ENCODE measurements at places on chromosomes 6 and 20. TPM values are rescaled to one million over a fixed set of nuclear protein-coding genes. Genes with fewer than 3 reads are reported as not detected.

DNA sequence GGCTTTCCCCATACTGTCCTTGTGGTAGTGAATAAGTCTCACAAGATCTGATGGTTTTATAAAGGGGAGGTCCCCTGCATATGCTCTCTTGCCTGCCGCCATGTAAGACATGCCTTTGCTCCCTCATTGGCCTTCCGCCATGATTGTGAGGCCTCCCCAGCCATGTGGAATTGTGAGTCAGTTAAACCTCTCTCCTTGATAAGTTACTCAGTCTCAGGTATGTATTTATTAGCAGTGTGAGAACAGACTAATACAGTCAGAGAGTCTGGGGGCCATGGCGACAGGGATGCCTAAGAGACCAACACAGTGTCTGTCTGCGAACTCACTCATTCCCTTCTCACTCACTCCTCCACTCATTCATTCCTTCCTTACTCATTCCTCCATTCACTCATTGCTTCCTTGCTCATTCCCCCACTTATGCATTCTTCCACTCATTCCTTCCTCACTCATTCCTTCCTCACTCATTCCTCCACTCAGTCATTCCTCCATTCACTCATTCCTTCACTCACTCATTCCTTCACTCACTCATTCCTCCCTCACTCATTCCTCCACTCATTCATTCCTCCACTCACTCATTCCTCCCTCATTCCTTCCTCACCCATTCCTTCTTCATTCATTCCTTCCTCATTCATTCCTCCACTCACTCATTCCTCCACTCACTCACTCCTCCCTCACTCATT is 137.5 kb upstream of the AGPAT4 start:
- H3K36me3 ChIP-seq, result no peaks in the 10 kb centered on the region
- H3K4me3 ChIP-seq, result no peak overlapping the region
- H3K4me1 ChIP-seq, result peaks cover 9% of the 10 kb centered on the region
- H3K27me3 ChIP-seq, result no peaks in the 10 kb centered on the region
- DNase-seq, result no peak

DNA sequence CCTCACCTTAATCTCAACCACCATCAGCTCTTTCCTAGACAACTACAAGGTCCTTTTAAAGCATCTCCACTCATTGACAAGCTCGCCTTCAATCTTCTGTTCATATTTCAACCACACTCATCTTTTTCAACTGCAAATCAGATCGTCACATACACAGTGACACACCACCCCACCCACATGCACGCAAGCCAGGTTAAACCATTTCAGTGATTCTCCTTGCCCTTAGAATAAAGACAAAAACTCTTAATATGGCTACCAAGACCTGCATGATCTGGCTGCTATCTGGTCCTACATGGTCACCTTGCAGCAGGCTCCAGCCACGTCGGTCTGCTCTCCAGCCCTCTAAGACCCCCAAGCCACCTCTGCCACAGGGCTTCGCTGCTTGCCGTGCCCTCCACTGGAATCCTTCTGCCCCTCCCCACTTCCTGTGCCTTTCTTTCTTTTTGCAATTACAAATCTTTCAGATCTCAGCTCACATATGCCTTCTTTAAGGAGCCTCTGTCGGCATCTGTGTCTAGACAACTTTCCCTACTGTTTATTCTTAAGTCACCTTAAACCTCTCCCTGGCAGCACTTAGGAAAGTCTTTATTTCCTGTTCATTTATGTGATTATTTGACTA is 507.3 kb upstream of the ARID1B start:
- no peak overlapping the region for H3K27ac ChIP-seq
- H3K27me3 ChIP-seq, result no peaks in the 10 kb centered on the region
- H3K4me1 ChIP-seq, result no peaks in the 10 kb centered on the region

DNA sequence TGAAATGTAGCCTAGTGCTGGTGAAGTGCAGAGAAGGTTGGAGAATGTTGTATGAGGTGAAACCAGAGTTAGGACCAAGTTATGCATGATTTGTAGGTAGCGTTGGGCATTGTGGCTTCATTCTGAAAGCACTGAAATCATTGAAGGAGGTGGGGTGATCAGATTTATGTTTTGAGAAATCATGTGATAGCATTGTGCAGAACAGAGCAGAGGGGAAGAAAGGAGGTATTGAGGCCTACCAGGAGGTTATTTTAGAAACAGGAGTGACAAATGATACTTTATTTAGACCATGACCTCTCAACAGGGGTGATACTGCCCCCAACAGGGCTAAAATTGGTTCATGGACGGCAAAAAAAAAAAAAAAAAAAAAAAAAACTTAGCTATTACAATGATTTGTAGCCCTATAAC is 15.6 kb upstream of the HMGN3 start:
- no peaks in the 10 kb centered on the region for H3K27me3 ChIP-seq
- no peak overlapping the region for H3K27ac ChIP-seq
- no peaks in the 10 kb centered on the region for H3K4me1 ChIP-seq
- no peak for DNase-seq
- H3K4me3 ChIP-seq, result no peak overlapping the region

DNA sequence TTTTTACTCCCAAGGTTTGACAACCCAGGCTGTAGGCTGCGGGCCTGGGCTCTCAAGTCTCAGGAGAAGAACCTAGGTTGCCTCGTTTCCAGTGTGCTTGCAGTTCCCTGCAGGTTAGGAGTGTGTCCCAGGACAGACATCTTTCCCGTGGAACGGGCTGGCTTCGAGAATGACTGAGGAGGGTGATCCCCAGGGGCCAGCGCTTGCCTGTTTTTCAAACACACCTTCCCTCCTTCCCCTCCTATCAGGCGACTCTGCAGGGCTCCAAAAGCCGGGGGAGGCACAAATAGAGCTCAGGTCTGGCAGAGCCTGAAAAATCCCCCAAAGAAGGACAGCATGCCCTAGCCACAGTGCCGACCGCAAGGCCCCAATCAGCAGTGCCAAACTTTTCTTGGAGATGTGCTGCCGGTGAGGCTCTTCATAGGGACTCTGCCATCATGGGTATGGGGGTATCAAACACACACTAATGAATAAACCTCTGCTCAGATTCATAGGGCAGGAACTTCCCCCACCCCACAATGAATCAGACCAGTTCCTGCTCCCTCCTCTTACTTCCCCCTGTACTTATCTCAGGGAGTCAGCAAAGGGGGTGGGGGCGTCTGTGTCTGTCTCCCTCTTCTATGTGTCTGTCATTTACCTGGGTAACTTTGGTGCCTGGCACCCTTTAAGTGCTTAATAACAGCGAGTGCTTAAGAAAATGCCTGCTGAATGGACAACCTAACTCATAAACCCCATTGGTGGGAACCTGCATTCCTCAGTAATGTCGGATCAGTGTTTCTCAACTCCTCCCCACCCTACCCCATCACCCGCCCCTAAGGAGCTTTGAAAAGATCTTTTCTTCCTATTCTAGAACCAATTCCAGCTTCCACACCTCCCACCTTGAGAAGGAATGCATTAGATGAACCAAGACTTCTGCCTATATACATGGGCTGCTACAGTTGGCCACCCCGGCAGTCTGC is 1.6 kb downstream of the KCNG1 start:
- H3K36me3 ChIP-seq, result no peaks in the 10 kb centered on the region
- peaks cover 5% of the 10 kb centered on the region for H3K4me1 ChIP-seq
- peaks cover 28% of the 10 kb centered on the region for H3K27me3 ChIP-seq
- DNase-seq, result no peak
- H3K27ac ChIP-seq, result no peak overlapping the region
- H3K4me3 ChIP-seq, result no peak overlapping the region

- H3K27ac ChIP-seq, result no peak overlapping the region
- H3K36me3 ChIP-seq, result no peaks in the 10 kb centered on the region
- no peak for DNase-seq
- H3K4me1 ChIP-seq, result no peaks in the 10 kb centered on the region
- H3K4me3 ChIP-seq, result no peak overlapping the region
Measured at GRCh38 chr6:44629636-44630035, 242.1 kb downstream of the CDC5L start.

MAS1 gene
- not detected for total RNA-seq

- peaks cover 26% of the 10 kb centered on the region for H3K4me1 ChIP-seq
- no peaks in the 10 kb centered on the region for H3K36me3 ChIP-seq
- no peak overlapping the region for H3K27ac ChIP-seq
- H3K27me3 ChIP-seq, result no peaks in the 10 kb centered on the region
Measured at GRCh38 chr6:39885691-39886090, 48.6 kb downstream of the MOCS1 start.

- no peak overlapping the region for H3K27ac ChIP-seq
- H3K36me3 ChIP-seq, result no peaks in the 10 kb centered on the region
- DNase-seq, result no peak
- peaks cover 58% of the 10 kb centered on the region for H3K4me1 ChIP-seq
Measured at GRCh38 chr6:14709900-14710299, 536.0 kb upstream of the JARID2 start.

GRCh38 chr6:132021552-132022375 is 70.6 kb upstream of the CCN2 start:
- no peaks in the 10 kb centered on the region for H3K36me3 ChIP-seq
- DNase-seq, result no peak
- H3K27ac ChIP-seq, result no peak overlapping the region
- H3K27me3 ChIP-seq, result no peaks in the 10 kb centered on the region
- no peak overlapping the region for H3K4me3 ChIP-seq

DNA sequence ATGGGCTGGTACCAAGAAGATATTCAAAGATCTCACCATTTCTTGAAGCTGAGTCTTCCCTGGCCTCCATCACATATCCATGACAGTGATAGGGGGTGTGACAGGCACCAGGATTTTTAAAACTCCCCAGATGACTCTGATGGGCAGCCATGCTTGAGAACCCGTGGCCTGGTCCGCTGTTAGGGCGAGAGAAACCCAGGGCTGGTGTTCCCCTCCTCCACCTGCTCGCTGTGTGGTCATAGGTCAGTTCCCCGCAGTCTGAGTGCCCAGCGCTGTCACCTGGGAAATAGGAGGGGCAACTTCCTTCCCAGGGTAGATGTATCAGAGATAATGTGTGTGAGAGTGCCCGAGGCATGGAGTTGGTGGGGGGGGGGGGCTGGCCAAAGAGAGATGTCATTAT is 50.9 kb downstream of the TMEM242 start:
- no peak for DNase-seq
- peaks cover 5% of the 10 kb centered on the region for H3K4me1 ChIP-seq
- no peaks in the 10 kb centered on the region for H3K36me3 ChIP-seq
- no peak overlapping the region for H3K4me3 ChIP-seq
- H3K27me3 ChIP-seq, result no peaks in the 10 kb centered on the region

CCN2 gene
- 29.3 TPM for total RNA-seq

GRCh38 chr20:37274851-37275524 is 13.4 kb upstream of the GHRH start:
- DNase-seq, result no peak
- no peak overlapping the region for H3K27ac ChIP-seq
- H3K27me3 ChIP-seq, result no peaks in the 10 kb centered on the region

GRCh38 chr20:59184880-59185447 is 21.3 kb downstream of the ZNF831 start:
- no peak for DNase-seq
- H3K27ac ChIP-seq, result no peak overlapping the region
- no peaks in the 10 kb centered on the region for H3K36me3 ChIP-seq

GRCh38 chr6:41406728-41407489 is 71.5 kb downstream of the NCR2 start:
- peaks cover 7% of the 10 kb centered on the region for H3K4me1 ChIP-seq
- no peaks in the 10 kb centered on the region for H3K36me3 ChIP-seq
- no peak overlapping the region for H3K27ac ChIP-seq
- peak; percentile 70 for DNase-seq
- H3K4me3 ChIP-seq, result no peak overlapping the region
- peaks cover 3% of the 10 kb centered on the region for H3K27me3 ChIP-seq

GRCh38 chr20:17654649-17655285 is 27.3 kb downstream of the RRBP1 start:
- no peaks in the 10 kb centered on the region for H3K36me3 ChIP-seq
- H3K4me3 ChIP-seq, result no peak overlapping the region
- no peak for DNase-seq
- no peak overlapping the region for H3K27ac ChIP-seq
- H3K4me1 ChIP-seq, result peaks cover 38% of the 10 kb centered on the region

GRCh38 chr6:161274488-161274858 is 612 bp upstream of the AGPAT4 start:
- H3K4me3 ChIP-seq, result peak overlapping the region; percentile 67
- peak overlapping the region; percentile 41 for H3K27ac ChIP-seq
- H3K36me3 ChIP-seq, result no peaks in the 10 kb centered on the region
- H3K4me1 ChIP-seq, result peaks cover 25% of the 10 kb centered on the region
- no peaks in the 10 kb centered on the region for H3K27me3 ChIP-seq

DNA sequence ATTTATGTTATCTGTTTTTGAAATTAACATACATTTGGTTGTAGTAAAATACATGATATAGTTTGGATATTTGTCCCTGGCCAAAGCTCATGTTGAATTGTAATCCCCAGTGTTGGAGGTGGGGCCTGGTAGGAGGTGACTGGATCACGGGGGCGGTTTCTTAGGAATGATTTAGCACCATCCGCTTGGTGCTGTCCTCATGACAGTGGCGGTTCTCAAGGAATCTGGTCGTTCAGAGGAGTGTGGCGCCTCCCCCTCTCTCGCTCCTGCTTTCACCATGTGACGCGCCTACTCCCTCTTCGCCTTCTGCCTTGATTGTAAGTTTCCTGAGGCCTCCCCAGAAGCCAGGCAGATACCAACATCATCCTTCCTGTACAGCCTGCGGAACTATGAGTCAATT is 29.0 kb downstream of the CTCFL start:
- H3K36me3 ChIP-seq, result no peaks in the 10 kb centered on the region
- H3K4me3 ChIP-seq, result no peak overlapping the region
- no peak overlapping the region for H3K27ac ChIP-seq
- DNase-seq, result no peak

HUS1B gene
- 0.43 TPM for total RNA-seq

MAP3K5 gene
- total RNA-seq, result 23.6 TPM

- H3K27me3 ChIP-seq, result no peaks in the 10 kb centered on the region
- peaks cover 7% of the 10 kb centered on the region for H3K4me1 ChIP-seq
- no peak overlapping the region for H3K27ac ChIP-seq
Measured at GRCh38 chr6:148842296-148843019, 95.6 kb downstream of the UST start.

HMGCLL1 gene
- total RNA-seq, result 0.44 TPM

DNA sequence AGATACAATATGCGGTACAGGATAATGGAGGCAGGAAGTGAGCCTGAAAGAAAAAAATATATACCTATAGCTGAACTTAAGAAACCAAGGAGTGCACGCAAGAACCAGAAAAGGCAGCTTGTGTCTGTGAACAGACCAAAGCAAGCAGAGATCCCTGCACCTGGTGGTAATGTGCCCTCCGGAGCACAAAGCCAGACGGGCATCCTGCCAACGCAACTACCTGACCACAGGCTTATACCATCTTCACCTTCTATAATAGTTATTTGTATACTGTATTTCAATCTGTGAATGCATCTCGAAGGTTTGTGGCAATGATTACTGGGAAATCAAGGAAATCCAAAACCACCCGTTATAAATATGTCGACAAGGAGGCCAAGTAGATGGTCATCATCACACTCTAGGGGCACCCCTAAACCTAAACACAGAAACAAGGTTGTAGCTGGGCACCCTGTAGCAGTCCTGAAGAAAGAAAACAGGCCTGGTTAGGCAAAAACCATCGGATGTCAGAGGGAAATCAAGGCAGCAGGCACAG is 801 bp downstream of the FBXL4 start:
- no peaks in the 10 kb centered on the region for H3K27me3 ChIP-seq
- DNase-seq, result no peak
- peak overlapping the region; percentile 86 for H3K27ac ChIP-seq

GRCh38 chr20:20334489-20334888 is 33.4 kb upstream of the INSM1 start:
- no peaks in the 10 kb centered on the region for H3K27me3 ChIP-seq
- H3K4me3 ChIP-seq, result no peak overlapping the region
- no peaks in the 10 kb centered on the region for H3K36me3 ChIP-seq
- no peak overlapping the region for H3K27ac ChIP-seq
- DNase-seq, result no peak

Measured in heart left ventricle (tissue), 16 donors.